ENCODE measurements at places on chromosomes 4 and X. TPM values are rescaled to one million over a fixed set of nuclear protein-coding genes. Genes with fewer than 3 reads are reported as not detected.

The SHISA3 gene
- total RNA-seq = not detected

The FAT4 gene
- 1.4 TPM for total RNA-seq

The MTMR8 gene
- 0.50 TPM for total RNA-seq

The MAGEB17 gene
- not detected for total RNA-seq

The PRPS2 gene
- 46.5 TPM for total RNA-seq

The MAGEA1 gene
- total RNA-seq = 0.12 TPM

The IL13RA1 gene
- 68.4 TPM for total RNA-seq

The DTHD1 gene
- not detected for total RNA-seq

The ODAPH gene
- not detected for total RNA-seq

The MAGEA2B gene
- not detected for total RNA-seq

The PCSK1N gene
- 55.7 TPM for total RNA-seq

The PGAM4 gene
- 0.40 TPM for total RNA-seq

The PPP2R2C gene
- 37.4 TPM for total RNA-seq

The MSN gene
- 294 TPM for total RNA-seq

The MAOA gene
- total RNA-seq = 1.2 TPM

The KANTR gene
- 1.3 TPM for total RNA-seq

The DOK7 gene
- 0.39 TPM for total RNA-seq

The FAM53A gene
- total RNA-seq = 1.00 TPM

The PHOX2B gene
- total RNA-seq = not detected

The DCLK2 gene
- 8.0 TPM for total RNA-seq

The NHS gene
- total RNA-seq = 2.0 TPM

The NAA11 gene
- not detected for total RNA-seq

The TMPRSS11B gene
- total RNA-seq = not detected

The VCX3A gene
- total RNA-seq = not detected

The CETN2 gene
- 71.6 TPM for total RNA-seq

The ESX1 gene
- 0.09 TPM for total RNA-seq

The TMEM156 gene
- 16.6 TPM for total RNA-seq

The IL2RG gene
- 0.11 TPM for total RNA-seq

The ERCC6L gene
- 10.7 TPM for total RNA-seq

The MND1 gene
- total RNA-seq = 11.6 TPM

The MAGEB2 gene
- total RNA-seq = not detected

The TRIM2 gene
- total RNA-seq = 1.4 TPM

The ETFDH gene
- total RNA-seq = 5.2 TPM

The SH3RF1 gene
- total RNA-seq = 7.2 TPM

The HSD17B13 gene
- 0.03 TPM for total RNA-seq

The CNGA1 gene
- not detected for total RNA-seq

The SPANXC gene
- total RNA-seq = not detected

The CCDC158 gene
- not detected for total RNA-seq

The PASD1 gene
- total RNA-seq = not detected

Data from A549 treated with AZD2906 at 1 μM for 4 hours (cell line).